ENCODE measurements at places on chromosomes 4 and X.

DNA sequence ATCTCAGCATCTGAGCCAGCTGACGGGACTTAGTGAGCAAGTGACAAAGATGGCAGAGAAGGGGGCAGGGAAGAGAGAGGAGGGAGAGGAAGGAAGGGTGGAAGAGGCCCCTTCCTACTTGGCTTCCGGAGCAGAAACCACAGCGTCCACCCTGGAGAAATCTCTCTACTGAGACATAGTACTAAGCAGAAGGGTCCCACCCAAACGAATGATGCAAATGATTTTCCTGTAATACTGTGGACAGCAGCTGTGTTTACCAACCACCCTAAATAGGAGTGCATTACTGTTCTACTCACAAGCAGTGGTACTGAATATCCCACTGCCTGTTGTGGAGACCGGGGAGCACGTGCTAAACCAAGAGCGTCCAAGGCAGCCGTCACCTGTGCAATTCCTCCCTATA lies 29.4 kb downstream of the DTHD1 start:
- no peak for DNase-seq

DNA sequence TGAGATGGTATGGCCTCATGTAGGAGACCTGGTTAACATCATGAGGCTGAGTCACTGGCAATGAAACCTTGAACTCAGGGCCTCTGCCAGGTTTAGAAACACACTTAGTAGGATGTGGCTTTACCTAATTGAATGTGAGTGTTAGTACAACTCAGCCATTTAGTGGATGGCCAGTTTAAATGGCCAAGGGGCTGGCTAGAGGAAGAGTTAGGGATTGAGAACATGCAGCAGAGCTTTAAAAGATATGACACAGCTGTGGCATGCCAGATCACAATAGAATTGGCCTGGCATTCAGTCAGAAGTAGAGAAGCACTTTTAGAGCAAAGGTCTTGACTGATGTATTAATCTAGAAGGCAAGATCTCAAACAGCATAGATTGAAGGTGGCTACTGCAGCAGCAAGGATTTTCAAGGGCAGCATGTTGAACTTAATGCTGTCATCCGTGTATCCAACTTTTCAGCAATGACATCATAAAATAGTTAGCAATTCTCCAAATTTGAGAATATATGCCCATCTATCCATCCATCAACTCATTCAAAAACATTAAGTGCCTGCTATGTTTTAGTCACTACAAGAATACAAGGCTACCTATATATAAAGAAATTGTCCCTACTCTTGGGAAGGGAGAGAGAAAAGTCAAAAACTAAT lies 170.4 kb downstream of the FRAS1 start:
- DNase-seq, result no peak

- DNase-seq, result no peak
These were observed at the start of gene GLRB for GRCh38 chr4:157075811-157076577. Gene GLRB, plus strand, starts transcription at chr4:157076150. Its CDS starts 1,875 bp downstream, at chr4:157078025.

- no peak for DNase-seq
These were observed 61.5 kb downstream of the TMEM131L start for GRCh38 chr4:153527690-153528089.

GRCh38 chr4:40570348-40571077 lies 59.2 kb downstream of the RBM47 start:
- no peak for DNase-seq

GRCh38 chr4:128502818-128503527 lies 215.4 kb upstream of the PGRMC2 start:
- DNase-seq, result no peak

- DNase-seq, result no peak
These were observed 75.4 kb upstream of the PRPS1 start for GRCh38 chrX:107552930-107553329.

GRCh38 chr4:88033309-88033708 lies 25.9 kb downstream of the PKD2 start:
- no peak for DNase-seq

- DNase-seq, result no peak
These were observed 60.8 kb downstream of the TBL1X start for GRCh38 chrX:9525511-9526248.

DNA sequence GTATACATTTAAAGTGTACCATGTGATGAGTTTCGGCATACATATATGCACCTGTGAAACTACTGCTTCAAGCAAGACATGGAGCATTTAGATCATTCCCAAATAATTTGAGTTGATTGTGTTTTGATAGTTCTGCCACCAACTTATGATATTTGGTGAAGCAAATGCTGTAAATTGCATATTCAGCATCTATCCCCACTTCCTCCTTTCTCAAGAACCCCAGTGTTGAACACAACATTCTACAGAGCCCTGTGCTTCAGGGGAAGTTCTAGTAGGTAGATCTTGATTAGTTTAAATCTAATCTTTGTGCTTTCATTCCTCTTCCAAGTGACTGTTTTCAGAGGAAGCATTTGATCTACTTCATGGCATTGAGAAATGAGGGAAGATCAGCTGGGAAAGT lies 5.4 kb upstream of the SHROOM3 start:
- DNase-seq, result no peak

DNA sequence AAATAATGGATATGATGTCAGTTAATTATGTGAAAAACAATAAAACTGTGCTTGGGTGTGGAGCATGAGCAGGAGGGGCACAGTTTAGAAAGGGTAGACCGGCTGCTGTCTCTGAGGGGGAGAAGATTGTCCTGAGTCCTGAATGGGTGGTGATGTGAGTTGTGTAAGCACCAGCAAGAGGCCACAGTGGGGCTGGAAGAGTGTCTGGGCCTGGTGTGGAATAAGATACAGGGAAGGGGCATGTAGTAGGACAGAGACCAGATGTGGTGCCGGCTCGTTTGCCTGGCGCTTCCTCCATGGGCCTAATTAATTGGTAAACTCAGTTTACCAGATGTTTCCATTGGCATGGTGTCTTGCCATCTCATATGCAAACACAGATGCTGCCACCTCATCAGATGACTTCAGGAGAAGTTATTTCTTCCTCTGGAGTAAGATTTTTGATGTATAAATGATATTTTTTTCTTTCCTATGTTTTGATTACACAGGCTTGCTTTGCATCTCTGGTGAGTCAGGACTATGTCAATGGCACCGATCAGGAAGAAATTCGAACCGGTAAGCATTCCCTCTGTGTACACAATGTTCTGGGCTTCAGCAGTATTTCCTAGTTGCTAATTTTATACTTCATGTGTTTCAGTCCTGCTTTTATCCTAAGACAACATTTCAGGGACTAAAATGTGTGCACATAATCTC lies 5.1 kb downstream of the MED28 start:
- DNase-seq, result no peak

DNA sequence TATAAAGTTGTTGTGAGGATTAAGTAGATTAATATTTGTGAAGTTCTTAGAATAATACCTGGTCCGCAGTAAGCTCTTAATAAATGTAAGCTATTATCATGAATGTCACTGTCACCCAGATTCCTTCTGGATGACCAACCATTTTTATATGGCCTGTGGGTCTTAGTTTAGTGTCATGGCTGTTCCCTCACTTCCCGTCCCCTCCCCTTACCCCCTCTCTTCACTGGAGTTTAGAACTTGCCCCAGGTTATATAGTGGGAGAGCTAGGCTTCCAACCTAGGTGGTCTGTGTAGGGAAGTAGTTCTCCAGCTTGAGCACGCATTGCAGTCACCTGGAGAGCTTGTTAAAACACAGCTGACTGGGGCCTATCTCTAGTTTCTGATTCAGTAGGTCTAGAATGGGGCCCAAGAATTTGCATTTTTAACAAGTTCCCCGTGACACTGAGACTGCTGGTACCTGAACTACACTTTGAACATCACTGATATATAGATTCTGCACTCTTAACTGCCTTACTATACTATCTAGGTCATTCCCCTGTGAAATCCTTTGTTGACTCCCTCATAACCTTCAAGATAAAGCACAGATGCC lies 66.9 kb upstream of the PLAC1 start:
- no peak for DNase-seq

DNA sequence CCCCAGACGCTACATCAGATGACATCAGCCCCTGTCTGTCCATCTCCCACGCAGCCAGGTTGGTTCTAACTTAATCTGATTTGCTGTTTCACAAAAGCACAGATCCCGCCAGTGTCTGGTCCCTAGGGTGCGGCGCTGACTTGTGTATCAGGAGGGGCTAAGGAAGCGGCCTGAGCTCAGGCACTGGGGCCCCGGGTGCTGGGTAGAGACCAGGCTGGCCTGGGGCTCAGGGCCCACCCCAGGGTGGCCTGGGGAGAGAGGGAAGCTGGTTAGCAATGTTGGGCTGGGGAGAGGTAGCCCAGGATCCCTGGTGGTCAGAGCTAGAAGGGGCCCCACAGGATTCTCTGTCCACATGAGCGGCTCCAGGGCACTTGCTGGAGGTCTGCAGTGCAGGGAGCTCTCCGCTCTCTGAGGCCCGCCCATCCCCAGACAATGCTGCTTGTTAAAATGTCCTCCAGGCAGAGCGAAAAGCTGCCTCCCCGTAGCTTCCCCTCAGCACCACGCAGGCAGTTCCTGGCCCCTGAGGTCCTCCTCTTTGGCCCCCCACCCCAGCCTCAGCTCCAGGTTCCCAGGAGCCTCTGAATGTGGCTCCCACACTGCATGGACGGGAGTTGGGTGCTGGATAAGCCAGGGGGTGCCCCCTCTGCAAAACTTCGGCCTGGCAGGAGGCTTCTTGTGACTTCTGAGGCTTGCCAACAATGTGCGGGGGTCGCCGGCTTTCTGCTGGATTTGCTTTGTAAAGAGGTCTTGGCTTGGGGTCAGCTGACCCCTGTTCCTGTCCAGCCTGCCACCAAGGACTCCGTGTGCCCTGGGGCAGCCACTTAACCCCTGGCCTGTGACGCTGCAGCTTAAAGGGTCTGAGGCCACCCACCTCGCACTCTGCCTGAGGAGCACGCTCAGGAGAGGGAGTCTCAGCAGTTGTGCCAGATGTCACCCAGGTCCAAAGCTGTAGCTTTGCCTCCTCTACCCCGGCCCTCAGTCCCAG lies 112.9 kb downstream of the CPZ start:
- DNase-seq, result no peak

GRCh38 chr4:90357117-90357710 lies 230.0 kb downstream of the CCSER1 start:
- no peak for DNase-seq

DNA sequence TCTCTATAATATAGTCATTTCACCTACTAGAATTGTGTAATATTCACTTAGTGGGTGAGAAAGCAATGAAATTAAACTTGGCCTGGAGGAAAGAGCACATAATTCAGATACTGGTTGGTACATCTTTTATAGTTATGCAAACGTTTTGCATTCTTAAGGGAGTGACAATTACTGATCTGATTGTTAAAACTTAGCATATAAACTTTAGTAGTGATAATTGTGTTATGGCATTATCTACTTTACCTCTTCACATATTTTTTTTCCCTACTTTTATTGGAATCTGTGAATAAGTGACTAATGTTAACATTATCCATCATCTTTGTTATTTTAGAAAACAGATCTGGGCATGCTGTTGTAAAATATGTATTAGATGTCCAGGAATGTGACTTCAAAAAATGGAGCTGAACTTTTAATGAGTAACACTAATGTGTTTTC lies 217.4 kb upstream of the GIMD1 start:
- no peak for DNase-seq

- no peak for DNase-seq
These were observed 40.7 kb upstream of the FAM9A start for GRCh38 chrX:8841911-8842310.

GRCh38 chrX:44042751-44043150 lies 69.6 kb upstream of the NDP start:
- DNase-seq, result no peak

- no peak for DNase-seq
These were observed 59.2 kb downstream of the NBDY start for GRCh38 chrX:56788229-56788628.

GRCh38 chr4:28310926-28311325 lies 1450.3 kb downstream of the STIM2 start:
- no peak for DNase-seq

DNA sequence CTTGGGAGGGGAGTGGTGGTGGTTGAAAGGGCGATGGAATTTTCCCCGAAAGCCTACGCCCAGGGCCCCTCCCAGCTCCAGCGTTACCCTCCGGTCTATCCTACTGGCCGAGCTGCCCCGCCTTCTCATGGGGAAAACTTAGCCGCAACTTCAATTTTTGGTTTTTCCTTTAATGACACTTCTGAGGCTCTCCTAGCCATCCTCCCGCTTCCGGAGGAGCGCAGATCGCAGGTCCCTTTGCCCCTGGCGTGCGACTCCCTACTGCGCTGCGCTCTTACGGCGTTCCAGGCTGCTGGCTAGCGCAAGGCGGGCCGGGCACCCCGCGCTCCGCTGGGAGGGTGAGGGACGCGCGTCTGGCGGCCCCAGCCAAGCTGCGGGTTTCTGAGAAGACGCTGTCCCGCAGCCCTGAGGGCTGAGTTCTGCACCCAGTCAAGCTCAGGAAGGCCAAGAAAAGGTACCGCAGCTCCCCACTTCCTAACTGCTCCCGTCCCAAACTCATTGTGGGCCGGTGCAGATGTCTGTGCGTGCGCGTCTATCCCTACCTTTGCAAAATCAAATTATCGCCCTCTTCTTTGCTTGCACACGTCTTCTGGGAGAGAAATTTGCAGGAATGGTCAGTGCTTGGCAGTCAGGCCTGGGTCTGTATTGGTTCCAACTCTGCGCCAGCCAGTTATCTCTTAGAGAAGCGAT lies 533 bp downstream of the IL15 start:
- no peak for DNase-seq

- no peak for DNase-seq
These were observed 1668.1 kb upstream of the AGA start for GRCh38 chr4:179110356-179110755.

DNA sequence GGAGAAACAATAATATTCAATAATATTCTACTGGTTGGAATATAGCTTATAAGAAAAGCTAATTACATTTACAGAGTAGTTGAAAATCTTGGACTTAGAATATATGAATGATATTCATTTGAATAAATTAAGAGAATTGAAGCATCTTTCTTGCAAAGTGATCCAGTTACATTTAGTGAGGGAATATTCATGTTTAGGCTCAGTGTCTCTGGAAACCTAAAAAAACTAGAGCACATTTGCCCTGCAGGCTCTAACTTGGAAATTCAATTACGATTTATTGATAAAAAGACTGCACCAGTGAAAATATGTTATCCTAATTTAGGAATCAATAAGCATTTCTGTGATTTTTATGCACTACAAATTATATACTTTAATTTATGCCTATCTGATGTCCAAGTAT lies 58.3 kb upstream of the RAP1GDS1 start:
- no peak for DNase-seq

DNA sequence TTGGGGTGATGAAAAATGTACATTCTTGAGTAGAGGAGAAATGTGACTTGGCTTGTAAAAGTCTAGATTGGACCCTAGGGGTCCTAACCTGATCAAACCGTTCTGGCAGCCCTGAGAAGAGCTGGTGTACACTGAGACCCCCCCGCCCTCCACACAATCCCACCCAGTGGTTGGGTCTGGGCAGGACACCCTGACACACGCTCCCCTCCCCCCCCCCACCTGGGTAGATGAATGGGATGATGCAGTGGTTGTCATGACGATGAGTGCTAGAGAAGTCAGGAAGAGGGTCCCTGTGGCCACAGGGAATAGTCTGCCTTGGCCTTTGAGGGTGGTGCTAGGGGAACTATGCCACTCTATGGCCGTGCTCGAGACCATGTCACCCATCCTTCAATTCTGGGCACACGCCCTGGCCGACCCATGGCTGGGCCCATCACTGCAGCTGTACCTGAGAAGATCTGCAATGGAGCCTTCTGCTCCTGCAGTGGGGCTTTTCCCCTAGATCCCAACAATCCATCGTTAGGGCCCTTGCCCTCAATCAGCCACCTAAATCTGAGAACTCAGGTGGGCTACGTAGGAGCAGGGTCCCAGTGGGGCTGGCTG lies 4.4 kb downstream of the CDK16 start:
- DNase-seq, result no peak
